ENCODE measurements at places on chromosomes 11 and 22.

- no peak for DNase-seq
These were observed 281.7 kb downstream of the NXPE2 start for GRCh38 chr11:114959953-114960505.

- DNase-seq, result peak; percentile 65
These were observed 67.3 kb upstream of the NUP50 start for GRCh38 chr22:45096256-45096907.

GRCh38 chr22:39466228-39467006 lies 9.6 kb downstream of the MGAT3 start:
- DNase-seq, result no peak

DNA sequence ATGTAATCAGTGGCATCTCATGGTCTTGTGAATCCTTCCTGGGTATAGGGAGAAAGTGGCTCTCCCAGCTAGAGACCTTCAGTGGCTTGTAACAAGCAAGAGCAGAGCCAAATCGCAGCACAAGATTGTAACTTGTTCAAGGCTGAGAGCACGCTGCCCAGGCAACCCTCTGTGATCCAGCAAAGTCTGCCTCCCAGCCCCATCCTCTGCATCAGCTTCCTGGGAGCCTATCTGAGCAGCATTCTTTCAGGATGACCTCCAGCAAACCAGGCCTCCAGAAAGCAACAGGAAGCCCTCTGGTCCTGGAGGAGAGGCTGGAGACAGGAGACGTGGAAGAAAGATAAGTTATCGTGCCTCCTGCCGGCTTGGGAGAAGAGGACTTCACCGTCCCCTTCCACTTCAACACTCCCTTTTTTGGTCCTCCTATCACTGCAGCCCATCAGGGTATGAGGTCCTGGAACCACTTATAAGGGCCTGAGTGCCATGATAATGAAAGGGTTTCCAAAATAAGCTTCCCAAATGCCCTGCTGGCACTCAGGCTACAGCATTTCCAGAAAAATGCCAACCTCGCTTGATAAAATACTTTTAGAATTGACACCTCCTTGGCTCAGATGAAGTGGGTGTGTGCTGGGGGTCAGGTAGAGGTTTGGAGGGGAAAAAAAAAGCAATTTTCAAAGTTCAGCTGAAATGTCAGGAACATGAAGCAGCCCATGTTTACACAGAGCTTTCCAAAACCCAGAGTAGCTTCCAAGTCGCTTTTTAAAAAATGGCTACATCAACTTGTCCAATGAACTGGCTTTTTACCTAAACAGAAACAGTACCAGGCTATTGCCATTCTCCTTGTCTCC lies 80.2 kb downstream of the PLEKHA7 start:
- peak; percentile 6 for DNase-seq

- DNase-seq, result no peak
These were observed 47.2 kb upstream of the MMP7 start for GRCh38 chr11:102577723-102578122.
